ENCODE measurements at places on chromosomes 7 and 10. TPM values are rescaled to one million over a fixed set of nuclear protein-coding genes. Genes with fewer than 3 reads are reported as not detected.

The MMRN2 gene
- polyA plus RNA-seq = 29.3 TPM

DNA sequence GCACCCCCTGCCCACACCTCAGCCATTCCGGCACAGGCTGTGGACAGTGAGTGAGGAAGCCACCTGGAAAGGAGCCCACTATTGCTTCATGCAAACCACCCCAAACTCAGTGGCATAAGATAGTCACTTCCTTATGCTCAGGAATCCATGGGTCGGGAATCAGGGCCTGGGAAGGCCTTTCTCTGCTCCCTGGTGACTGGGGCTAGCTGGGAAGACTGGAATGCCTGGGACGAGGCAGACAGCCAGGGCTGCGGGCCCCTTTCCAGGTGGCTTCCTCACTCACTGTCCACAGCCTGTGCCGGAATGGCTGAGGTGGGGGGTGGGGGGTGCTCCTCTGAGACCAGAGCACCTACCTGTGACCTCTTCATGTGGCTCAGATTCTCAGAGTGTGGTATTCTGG is 74.1 kb upstream of the GRB10 start:
- no peak for DNase-seq

GRCh38 chr7:17339952-17340351 is 41.5 kb downstream of the AHR start:
- no peak for DNase-seq

DNA sequence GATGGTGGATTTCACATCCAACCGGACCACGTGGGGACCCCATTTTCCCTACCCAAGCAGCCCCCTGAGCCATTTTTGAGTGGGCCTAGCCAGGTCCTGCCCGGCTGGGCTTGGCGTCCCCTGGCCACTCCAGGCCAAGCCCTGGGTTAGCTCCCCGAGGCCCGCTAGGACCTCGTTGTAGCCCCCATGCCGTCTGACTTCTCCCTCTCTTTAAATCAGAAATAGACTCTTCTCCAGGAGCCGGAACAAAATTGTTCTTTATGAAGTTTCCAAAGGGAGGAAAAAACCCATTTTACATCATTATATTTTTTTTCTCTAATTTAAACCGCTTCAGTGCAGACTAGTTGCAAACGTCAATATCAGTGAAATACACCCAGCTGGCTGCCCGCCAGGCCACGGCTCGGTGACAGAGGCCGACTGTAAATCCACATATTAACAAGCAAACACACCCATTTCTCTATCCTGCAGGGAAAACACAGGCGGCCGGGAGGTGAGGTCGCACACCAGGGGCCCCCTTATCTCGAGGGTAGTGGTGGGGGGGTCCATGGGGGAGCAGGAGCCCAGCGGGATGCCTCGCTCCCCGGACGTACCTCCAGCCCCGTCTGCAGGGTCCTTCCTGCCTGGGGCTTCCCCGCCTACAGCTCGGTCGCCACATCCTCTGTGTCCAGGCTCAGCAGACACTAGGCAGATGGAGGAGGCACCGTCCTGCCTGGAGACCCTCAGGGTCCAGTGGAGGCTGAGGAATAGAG is 72.7 kb downstream of the ELFN1 start:
- DNase-seq = no peak

The MAGI2 gene
- 6.1 TPM for polyA plus RNA-seq

DNA sequence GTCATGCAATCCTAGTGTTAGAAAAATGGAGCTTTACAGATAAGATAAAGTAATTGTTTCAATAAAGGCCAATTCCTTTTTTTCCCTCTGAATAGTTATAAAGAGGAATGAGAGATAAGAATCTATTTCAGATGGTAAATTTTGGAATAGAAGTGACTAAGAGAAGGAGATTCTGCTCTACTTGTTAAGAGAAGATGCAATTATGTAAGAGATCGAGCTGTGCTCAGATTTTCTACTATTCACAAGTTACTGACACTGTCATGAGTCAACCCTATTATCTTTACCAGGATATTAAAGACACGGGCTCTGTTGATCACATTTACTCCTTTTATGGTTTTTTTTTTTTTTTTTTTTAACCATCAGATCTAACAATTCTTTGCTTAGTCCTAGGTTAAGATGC is 511.3 kb downstream of the ARL4A start:
- no peak for DNase-seq

Measured in left lung (tissue), 14 donors.